Skin of body (tissue), 3 donors: ENCODE measurements at places on chromosomes 7 and 10.

- DNase-seq, result no peak
These were observed 39.8 kb downstream of the MET start for GRCh38 chr7:116711790-116712189.

- peak; percentile 10 for DNase-seq
These were observed 51.2 kb downstream of the KIF5B start for GRCh38 chr10:32005050-32005449.

GRCh38 chr7:92295391-92295790, 49.6 kb downstream of the ANKIB1 start:
- DNase-seq, result no peak

DNA sequence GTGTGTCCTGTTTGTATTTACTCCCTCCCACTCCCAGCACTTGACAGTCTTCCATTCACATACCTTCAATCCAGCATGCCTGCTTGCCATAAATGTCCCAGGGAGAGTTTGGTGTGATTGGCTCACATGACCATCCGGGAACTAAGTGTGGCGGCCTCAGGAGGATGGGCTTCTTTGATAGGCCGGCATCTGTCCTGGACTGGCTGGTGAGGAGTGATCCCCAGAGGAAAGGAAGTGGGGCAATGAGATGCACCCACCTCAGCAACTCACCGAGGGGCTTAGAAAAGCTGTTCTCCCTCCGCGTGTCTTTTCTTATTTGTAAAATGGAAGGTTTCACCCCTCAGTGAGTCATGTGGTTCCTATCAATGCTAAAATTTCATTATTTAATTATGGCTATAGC, 14.9 kb upstream of the EBF3 start:
- DNase-seq, result no peak

DNA sequence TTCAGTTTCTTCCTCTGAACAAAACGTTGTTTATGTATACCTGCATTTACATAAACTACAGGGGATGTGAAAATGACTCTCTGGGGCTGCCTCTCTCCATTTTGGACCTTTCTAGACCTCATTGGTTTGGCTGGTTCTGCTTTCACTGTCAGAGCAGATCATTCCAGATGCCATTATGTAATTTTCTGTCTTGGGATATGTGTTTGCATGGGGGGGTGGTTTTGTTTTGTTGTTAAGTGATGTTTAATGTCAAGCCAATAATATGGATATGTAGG, 172.4 kb downstream of the LRRC4 start:
- DNase-seq, result no peak

- no peak for DNase-seq
These were observed 514 bp downstream of the RNF216 start for GRCh38 chr7:5780801-5781496.
